Cortex of kidney (tissue), 1 donor: ENCODE measurements at places on chromosomes 1 and 21.
A peak's percentile ranks its signal among the peaks of the same experiment; 100 is the strongest.

DNA sequence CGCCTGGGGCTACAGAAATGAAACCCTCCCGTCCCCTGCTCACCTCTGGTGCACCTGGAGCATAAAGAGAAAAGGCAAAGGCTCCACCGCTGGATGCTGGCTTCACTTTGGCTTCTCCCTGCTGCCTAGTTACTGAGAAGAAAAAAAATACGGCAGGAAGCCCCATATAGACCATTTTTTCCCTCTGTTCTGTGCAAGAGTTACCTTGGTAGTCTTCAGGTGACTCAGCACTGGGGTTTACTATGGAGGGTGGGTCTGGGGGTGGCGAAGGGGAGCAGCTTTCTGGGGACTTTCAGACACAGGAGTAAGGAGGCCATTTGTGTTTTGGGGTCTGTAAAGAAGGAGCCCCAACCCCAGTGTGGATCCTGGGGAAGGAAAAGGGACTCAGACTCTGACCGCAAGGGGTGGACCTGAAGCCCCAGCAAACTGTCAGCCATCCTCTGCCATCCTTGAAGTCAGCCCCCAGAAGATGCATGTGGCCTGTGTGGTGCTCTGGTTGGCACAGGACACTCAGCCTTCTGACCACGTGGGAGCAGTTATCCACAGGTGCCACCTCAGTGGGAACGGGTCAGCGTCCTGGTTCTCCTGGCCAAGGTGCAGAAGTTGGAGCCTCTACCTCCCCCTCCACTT lies 25.9 kb upstream of the EPS8L3 start:
- no peak for DNase-seq

DNA sequence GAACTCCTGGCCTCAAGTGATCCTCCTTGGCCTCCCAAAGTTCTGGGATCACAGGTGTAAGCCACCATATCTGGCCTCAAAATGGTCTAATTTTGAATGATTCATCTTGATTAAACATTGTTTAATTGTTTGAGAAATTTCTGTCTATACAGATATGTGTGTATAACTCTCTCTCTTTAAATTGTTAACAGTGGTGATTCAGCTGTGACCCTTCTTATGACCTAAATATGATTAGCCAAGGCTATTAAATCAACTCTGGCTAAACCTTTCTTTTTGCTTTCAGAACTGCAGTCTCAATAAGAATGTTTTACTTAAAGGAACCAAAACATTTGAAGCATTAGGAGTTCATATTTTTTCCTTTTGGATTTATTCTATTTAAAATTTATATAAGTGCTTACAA lies 19.2 kb upstream of the B3GALT5 start:
- no peak for DNase-seq

DNA sequence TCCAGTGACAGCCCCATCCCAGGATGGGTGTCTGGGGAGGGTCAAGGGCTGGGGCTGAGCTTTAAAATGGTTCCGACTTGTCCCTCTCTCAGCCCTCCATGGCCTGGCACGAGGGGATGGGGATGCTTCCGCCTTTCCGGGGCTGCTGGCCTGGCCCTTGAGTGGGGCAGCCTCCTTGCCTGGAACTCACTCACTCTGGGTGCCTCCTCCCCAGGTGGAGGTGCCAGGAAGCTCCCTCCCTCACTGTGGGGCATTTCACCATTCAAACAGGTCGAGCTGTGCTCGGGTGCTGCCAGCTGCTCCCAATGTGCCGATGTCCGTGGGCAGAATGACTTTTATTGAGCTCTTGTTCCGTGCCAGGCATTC lies 24.2 kb downstream of the PCSK9 start:
- no peak for DNase-seq

DNA sequence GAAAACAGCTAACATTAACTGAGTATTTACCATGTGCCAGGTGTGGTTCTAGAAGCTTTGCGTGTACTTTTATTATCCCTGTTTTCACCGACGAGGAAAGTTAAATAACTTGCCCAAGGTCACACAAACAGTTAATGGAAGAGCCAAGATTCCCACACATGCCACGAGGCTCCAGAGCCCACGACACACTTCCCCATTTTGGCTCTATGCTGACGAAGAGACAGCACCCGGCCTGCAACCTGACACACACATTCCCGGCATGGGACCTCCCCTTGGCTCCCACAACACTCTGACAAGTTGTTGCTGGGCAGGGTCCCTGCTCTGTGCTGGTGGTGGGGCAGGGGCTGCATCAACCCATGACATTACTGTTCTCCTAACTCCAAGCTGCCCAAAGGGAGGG lies 52.8 kb downstream of the RAP1GAP start:
- no peak for DNase-seq

DNA sequence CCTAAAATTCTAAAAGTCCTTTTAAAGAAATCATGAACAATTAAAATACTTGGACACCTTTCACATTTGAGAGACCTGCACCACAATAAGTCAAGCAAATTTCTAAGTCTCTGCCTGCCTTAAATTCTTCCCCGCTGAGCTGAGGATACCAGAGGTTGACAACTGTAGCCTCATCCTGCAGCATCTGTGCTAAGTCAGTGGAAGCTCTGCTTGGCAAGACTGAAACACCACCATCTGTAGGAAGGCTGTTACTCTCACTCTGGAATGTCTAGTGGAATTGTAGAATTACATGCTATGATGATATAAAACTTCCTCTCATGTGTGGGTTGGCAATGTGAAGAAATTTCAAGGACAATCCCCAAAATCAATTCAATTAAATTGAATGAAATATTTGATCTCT lies 1756.5 kb downstream of the NCAM2 start:
- DNase-seq: no peak

DNA sequence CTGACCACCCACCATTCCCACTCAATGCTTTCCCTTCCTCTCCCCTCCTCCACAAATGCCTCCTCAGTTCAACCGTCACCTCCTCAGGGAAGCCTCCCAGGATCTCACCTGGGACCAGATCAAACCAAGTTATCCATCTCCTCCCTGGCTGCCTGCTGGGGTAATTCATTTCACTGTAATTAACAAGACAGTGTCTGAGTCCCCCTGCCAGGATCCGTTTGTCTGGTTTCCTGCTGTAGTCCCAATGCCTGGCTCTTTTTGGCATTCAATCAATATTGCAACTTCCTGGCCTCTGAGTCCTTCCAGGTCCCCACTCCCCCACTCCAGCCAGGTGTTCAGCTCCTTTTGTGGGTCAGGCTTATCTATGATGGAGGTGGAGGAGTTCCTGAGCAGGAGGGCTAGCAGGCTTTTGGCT lies 687.7 kb downstream of the PTPRU start:
- DNase-seq: no peak

DNA sequence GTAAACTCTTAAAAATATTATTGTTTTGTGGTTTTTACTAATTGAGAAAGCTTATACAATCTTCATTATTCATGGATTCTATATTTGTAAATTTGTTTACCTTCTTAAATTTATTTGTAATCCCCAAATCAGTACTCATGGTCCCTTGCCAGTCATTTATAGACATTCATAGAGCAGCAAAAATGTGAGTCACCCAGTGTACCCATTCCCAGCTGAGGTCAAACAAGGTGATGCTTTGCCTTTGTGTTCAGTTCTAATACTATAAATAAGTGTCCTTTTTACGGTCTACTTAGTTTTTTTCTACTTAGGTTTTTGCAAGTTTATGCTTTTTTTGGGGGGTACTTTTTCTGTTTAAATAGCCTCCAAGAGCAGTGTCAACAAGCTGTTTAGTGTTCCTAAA lies 36.1 kb downstream of the SORT1 start:
- no peak for DNase-seq

GRCh38 chr21:38925923-38926322 lies 120.2 kb downstream of the ETS2 start:
- no peak for DNase-seq

GRCh38 chr1:192974701-192975100 lies 84.5 kb downstream of the UCHL5 start:
- no peak for DNase-seq

DNA sequence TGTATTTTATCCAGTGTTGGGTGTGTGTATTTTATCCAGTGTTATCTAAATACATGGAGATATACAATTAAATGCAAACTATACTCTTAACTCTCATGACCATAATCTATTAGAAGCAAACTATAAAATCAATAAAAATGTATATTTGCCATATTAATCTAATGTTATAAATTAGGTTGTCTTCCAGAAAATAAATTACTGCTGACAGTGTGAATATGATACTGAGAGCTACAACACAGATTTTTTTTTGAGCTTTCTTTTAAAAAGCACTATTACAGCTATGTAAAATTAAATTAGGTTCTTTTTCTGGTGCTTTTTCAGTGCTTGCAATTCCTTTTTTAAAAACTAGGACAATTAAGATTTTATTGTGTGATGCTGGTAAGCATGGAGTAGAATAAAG lies 19.0 kb upstream of the GPR52 start:
- no peak for DNase-seq

DNA sequence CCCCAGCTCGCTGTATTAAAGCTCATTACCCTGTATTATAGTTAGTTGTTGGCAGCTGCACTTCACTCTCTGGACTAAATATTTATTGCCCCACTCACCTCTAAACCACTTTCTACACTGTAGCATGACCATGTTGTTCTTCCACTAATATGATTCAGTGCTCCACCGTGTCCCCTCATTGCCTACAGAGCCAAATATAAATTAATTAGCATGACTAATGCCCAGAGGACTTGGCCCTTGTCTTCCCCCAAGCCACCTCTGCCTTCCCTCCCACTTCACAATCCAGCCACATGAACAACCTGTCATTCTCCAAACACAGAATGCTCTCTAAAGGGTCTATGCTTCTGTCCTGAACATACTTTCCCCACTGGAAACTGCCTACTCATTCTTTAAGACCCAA lies 276.5 kb downstream of the PLPP3 start:
- DNase-seq: no peak

GRCh38 chr1:47479664-47480063 lies 41.8 kb downstream of the FOXD2 start:
- no peak for DNase-seq

- no peak for DNase-seq
Measured at GRCh38 chr1:43427941-43428340, 25.8 kb downstream of the HYI start.

GRCh38 chr1:60367532-60367931 lies 294.0 kb upstream of the C1orf87 start:
- DNase-seq: no peak

- DNase-seq: no peak
Measured at GRCh38 chr1:49765034-49765433, 258.7 kb downstream of the AGBL4 start.

- DNase-seq: no peak
Measured at GRCh38 chr1:48031676-48032075, 34.5 kb upstream of the TRABD2B start.

- DNase-seq: no peak
Measured at GRCh38 chr1:227949954-227950734, 2.4 kb upstream of the WNT9A start.

GRCh38 chr21:16678429-16679160 lies 834.2 kb upstream of the CXADR start:
- DNase-seq: no peak

DNA sequence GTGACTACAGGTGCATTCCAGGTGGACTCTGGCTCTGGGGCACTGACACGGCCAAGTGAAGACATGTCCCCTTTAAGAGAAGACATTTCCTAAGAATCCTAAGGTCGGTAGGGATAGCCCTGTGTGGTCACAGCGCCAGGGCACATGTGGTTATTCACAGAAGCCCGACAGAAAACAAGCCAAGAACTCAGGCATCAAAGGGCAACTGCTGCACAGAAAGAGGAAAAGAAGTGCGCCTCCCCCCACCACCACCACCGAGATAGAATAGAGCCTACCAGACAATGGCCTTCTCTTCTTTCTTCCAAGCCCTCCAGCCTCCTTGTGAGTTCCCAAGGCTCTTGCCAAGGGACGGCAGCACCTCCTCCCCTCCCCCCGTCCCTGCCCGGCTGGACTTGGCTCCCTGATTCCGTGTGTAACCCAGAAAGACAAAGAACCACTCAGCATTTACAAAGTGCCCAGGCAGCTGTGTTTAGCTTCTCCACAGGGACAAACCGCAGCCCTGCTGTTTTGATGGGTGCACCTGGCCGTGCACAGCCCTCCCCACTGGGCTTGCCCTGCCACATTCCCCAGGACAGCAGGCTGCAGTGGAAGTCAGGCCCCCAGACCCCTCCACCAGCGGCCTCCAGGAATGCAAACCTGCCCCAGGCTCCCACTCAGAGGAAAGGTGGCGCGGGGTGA lies 30.2 kb downstream of the TMPRSS2 start:
- no peak for DNase-seq

- DNase-seq: peak; percentile 49
Measured at GRCh38 chr1:211382714-211383480, 56.3 kb downstream of the TRAF5 start.
